Thoracic aorta (tissue), 2 donors: ENCODE measurements at places on chromosomes 6 and 20. TPM values are rescaled to one million over a fixed set of nuclear protein-coding genes. Genes with fewer than 3 reads are reported as not detected.

DNAH8 gene
- total RNA-seq: not detected

APMAP gene
- total RNA-seq: 44.0 TPM

PPP1R3G gene
- 7.3 TPM for total RNA-seq

GGTLC1 gene
- total RNA-seq: not detected

PTCRA gene
- total RNA-seq: not detected

TFAP2C gene
- total RNA-seq: 2.0 TPM

MYCT1 gene
- total RNA-seq: 14.7 TPM

PRR18 gene
- not detected for total RNA-seq

DBNDD2 gene
- 120 TPM for total RNA-seq

DNA sequence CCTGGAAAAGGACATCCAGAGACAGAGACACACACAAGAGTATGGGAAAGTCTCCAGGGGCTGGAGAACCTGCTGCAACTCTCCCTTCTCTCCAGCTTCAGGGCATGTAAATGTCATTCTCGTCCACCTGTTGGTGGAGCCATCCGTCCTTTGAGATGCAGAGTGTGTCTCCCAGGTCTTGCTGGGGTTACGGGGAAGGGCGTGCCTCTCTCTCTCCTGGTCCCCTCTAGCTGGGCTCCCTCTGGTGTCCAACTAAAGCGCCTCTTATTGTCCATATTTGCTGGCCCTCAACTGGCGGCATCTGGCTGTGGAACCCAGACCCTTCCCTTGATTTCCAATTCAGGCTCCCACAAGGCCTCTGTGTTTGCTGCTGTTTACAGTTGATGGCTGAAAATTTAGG is 244.1 kb downstream of the BMP7 start:
- H3K27me3 ChIP-seq: no peaks in the 10 kb centered on the region
- H3K27ac ChIP-seq: no peak overlapping the region
- H3K4me3 ChIP-seq: no peak overlapping the region
- no peak for DNase-seq
- no peaks in the 10 kb centered on the region for H3K36me3 ChIP-seq

GRCh38 chr20:62739581-62740285 is 31.1 kb downstream of the NTSR1 start:
- no peaks in the 10 kb centered on the region for H3K27me3 ChIP-seq
- no peak for DNase-seq
- H3K4me1 ChIP-seq: no peaks in the 10 kb centered on the region
- H3K4me3 ChIP-seq: peak overlapping the region; percentile 34
- no peaks in the 10 kb centered on the region for H3K36me3 ChIP-seq

DNA sequence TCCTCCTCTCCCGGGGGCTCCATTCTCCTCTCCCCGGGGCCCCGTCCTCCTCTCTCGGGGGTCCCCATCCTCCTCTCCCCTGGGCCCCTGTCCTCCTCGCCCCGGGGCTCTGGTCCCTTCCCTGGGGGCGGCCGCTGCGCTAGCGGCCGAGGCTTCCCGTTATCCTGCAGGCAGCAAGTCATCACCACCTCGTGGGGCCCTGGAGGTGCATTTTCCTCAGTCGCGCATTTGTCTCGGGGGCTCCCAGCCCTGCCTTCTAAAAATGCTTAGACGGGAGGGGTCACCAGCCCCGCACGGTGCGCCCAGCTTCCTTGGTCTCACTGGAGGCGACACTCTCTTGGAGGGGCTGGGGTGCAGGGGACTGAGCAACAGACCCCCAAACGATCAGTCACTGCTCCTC is 216.5 kb downstream of the QKI start:
- H3K27ac ChIP-seq: no peak overlapping the region
- no peak overlapping the region for H3K4me3 ChIP-seq
- H3K4me1 ChIP-seq: no peaks in the 10 kb centered on the region
- peaks cover 5% of the 10 kb centered on the region for H3K27me3 ChIP-seq
- H3K36me3 ChIP-seq: no peaks in the 10 kb centered on the region
- no peak for DNase-seq

- H3K27ac ChIP-seq: no peak overlapping the region
- peaks cover 45% of the 10 kb centered on the region for H3K4me1 ChIP-seq
- H3K4me3 ChIP-seq: peak overlapping the region; percentile 74
Observed at GRCh38 chr6:29628419-29629281, 4.3 kb downstream of the GABBR1 start.

GRCh38 chr20:23267909-23268308 is 82.7 kb upstream of the NXT1 start:
- peaks cover 9% of the 10 kb centered on the region for H3K4me1 ChIP-seq
- DNase-seq: no peak
- no peaks in the 10 kb centered on the region for H3K36me3 ChIP-seq
- no peaks in the 10 kb centered on the region for H3K27me3 ChIP-seq
- no peak overlapping the region for H3K4me3 ChIP-seq
- no peak overlapping the region for H3K27ac ChIP-seq

DNA sequence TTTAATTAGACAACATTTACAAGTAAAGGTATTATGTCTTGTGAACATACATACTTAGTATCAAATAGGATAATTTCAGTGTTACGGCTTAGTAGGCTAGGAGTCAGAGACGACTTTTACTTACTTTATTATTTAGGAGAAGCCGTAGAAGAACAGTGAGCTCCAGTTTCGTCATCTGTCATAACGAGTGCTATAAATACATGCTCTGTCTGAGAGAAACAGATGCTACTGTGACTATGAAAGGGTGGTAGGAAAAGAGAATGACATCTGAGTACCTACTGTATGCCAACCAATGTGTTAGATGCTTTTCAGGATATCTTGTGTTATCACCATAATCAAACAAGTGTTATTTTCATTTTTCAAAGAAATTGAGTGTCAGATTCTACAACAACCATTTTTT is 119.0 kb downstream of the EYA4 start:
- H3K36me3 ChIP-seq: no peaks in the 10 kb centered on the region
- H3K27me3 ChIP-seq: no peaks in the 10 kb centered on the region
- no peak overlapping the region for H3K4me3 ChIP-seq

DNA sequence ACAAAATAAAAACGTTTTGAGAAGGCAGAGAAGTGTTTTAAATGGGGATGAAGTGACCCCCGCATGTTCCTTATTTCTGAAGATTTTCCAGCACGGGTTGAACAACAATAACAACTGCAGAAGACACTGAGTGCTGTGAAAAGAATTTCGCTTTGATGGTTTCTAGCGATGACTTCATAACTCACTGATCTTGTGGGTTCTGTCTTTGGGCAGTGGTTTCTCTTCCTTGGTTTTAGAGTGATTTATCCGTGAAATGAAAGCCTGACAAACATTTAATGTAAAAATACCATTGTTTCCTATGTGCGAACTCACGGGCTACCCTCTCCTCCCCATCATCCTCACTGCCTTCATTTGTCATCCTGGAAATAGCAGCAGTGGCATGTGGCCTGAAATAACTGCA is 793.9 kb downstream of the QKI start:
- no peak overlapping the region for H3K27ac ChIP-seq
- H3K27me3 ChIP-seq: no peaks in the 10 kb centered on the region
- H3K4me3 ChIP-seq: no peak overlapping the region
- no peaks in the 10 kb centered on the region for H3K4me1 ChIP-seq

DNA sequence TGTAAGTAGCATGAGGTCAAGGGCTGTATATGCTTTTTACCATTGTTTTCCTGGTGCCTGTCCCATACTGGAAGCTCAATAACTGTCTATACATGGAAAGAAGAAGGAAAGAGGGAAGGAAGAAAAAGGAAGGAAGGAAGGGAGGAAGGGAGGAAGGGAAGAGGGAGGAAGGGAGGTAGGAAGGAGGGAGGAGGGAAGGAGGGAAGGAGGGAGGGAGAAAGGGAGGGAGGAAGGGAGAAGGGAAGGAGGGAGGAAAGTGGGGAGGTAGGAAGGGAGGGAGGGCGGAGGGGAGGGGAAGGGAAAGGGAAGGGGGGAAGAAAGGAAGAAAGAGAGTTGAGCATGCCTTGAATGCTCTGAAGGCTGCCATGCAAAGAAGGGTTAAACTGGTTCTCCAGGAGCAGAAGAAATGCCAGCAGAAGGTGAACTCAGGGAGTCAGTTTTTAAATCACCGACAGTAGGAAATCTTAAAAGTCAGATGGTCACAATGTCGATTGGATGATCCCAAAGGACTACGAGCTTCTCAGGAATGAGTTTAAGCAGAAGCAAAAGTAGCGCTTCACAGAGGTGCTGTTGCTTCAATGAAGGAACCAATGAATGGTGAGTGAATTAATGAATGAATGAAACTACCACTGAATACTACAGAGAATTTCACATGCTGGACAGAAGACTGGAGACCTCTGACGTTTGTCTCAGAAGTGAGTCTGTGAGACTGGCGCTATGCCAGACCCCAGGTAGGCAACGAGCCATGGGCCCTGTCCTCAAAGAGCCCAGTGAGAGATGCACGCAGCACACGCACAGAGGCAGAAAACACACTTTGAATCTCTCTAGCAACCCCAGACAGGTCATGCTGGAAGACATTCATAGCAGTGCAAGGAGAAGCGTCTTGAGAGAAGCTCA is 117.6 kb downstream of the MRPL14 start:
- H3K36me3 ChIP-seq: no peaks in the 10 kb centered on the region
- H3K4me3 ChIP-seq: no peak overlapping the region
- no peaks in the 10 kb centered on the region for H3K4me1 ChIP-seq
- no peaks in the 10 kb centered on the region for H3K27me3 ChIP-seq
- no peak overlapping the region for H3K27ac ChIP-seq
- DNase-seq: no peak

DNA sequence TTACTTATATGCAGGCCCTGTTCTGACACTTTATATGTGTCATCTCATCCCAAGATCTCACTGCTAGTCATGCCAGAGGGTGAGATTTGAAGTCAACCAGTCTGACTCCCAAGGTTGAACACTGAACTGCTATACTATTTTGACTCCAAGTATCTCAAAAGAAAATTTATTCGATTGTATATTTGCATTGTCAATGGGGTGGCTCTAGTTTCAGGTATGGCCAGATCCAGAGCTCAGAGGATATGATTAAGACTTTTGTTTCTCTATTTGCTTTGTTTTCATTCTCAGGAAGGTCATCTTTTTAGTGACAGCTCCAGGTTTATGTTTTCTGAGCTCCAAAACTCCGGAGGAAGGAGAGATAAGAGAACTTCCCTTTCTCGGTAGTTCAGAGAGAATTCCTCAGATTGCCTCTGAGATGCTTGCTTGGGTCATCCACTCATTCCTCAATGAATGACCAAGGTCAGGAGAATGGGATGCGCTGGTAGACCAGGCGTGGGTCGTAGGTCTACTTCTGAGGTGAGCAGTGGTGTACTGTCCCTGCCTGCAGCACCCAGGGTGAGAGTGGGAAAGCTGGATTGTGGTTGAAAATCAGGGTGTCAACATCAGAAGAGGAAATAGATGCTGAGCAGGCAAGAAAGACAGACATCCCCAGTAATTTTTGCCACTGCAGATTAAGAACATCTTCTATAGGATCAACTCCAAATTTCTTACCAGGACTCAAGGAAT is 99.3 kb downstream of the PFDN4 start:
- H3K27ac ChIP-seq: no peak overlapping the region
- no peak overlapping the region for H3K4me3 ChIP-seq
- H3K36me3 ChIP-seq: no peaks in the 10 kb centered on the region
- no peak for DNase-seq
- H3K4me1 ChIP-seq: no peaks in the 10 kb centered on the region
